ENCODE measurements at places on chromosomes 13 and 19.

DNA sequence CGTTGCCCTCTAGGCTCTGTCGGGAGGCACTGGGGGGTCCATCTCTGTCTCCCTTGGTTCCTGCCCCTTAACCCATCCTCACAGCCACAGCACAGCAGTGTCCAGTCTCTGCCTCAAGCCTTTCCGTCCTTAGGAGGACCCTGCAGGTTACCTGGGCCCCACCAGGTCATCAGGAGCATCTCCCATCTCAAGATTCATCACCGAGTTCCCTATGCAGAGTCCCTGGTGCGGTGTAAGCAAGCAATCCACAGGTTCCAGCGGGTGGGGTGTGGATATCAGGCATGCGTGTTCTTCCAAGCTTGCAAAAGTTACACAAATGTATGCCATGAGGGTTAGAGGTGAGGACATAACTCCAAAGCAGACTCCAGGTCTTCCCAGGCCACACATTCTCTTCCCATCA, 20.9 kb upstream of the GAS6 start:
- DNase-seq = no peak

GRCh38 chr19:15780610-15781418, 6.6 kb upstream of the OR10H5 start:
- no peak for DNase-seq

DNA sequence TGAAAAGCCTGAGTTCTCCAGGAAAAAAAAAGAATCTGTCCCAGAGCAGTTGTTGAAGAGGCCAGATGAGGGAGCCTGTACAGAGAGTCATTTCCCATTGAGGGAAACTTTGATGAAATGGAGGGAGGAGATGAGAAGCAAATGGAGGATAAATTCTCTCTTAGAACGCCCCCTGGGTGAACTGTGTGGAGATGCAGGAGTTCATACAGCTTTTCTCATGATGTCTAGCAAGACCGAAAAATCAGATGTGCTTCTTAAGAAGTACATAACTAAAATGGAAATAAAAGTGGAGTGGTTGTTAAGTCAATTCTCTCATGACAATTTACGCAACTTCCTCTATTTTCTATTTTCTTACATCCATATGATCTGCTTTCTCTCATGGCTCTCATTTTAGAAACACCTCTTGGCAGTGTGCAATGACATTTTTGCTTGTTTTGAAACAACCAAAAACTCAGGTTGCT, 1263.1 kb downstream of the PCDH9 start:
- no peak for DNase-seq

DNA sequence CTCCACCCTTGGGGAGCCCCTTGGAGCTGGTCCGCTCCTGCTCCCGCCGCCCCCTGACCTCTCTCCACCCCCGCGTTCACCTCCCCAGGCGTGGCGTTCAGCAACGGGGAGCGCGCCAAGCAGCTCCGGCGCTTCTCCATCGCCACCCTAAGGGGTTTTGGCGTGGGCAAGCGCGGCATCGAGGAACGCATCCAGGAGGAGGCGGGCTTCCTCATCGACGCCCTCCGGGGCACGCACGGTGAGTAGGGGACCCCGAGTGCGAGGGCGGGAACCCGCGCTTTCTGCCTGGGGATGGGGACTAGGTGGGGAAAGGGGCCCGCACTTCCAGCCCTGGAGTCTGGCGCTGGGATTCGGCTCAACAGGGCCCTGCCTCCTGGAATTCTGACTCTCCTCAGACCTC, 1.7 kb downstream of the CYP2A13 start:
- DNase-seq = no peak

Measured in activated CD4-positive, alpha-beta T cell treated with anti-CD3 and anti-CD28 coated beads for 4 hours (primary cell).